ENCODE measurements at places on chromosomes 2 and 18. TPM values are rescaled to one million over a fixed set of nuclear protein-coding genes. Genes with fewer than 3 reads are reported as not detected.

Gene KCNK3
- 0.89 TPM for total RNA-seq

Gene SH2D6
- 0.36 TPM for total RNA-seq

Gene ASTL
- total RNA-seq: not detected

Gene KCNG2
- total RNA-seq: not detected

Gene REG3A
- total RNA-seq: not detected

Measured in smooth muscle cell of the pulmonary artery (primary cell).